ENCODE measurements at places on chromosomes 3 and 15. TPM values are rescaled to one million over a fixed set of nuclear protein-coding genes. Genes with fewer than 3 reads are reported as not detected.

ZNF80 gene
- not detected for total RNA-seq

SLC28A2 gene
- total RNA-seq, result not detected

CERS3 gene
- not detected for total RNA-seq

PLSCR5 gene
- not detected for total RNA-seq

XCR1 gene
- total RNA-seq, result not detected

ARHGAP31 gene
- 7.8 TPM for total RNA-seq

TRIM42 gene
- not detected for total RNA-seq

WNT5A gene
- total RNA-seq, result 21.8 TPM

- peak; percentile 33 for DNase-seq
These were observed 35.6 kb upstream of the RHCG start for GRCh38 chr15:89531796-89532537.

GRCh38 chr3:79204351-79204750 lies 563.4 kb downstream of the ROBO1 start:
- no peak for DNase-seq

GRCh38 chr3:128275316-128276145 lies 122.2 kb downstream of the EEFSEC start:
- DNase-seq, result no peak

DNA sequence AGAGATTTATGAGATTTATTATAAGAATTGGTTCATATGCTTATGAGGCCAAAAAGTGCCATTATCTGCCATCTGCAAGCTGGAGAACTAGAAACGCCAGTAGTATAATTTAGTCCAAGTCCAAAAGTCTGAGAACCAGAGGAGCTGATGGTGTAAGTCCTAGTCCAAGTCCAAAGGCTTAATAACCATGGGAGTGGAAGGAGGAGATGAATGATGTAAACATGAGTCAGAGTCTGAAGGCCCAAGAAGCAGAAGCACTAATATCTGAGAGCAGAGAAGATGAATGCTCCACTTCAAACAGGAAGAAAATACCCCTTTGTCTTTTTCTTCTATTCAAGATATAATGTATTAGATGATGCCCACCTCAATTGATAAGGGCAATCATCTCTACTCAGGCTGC lies 185.7 kb downstream of the CGGBP1 start:
- DNase-seq, result peak; percentile 60

- DNase-seq, result no peak
These were observed 545.5 kb downstream of the NAALADL2 start for GRCh38 chr3:175404621-175405020.

DNA sequence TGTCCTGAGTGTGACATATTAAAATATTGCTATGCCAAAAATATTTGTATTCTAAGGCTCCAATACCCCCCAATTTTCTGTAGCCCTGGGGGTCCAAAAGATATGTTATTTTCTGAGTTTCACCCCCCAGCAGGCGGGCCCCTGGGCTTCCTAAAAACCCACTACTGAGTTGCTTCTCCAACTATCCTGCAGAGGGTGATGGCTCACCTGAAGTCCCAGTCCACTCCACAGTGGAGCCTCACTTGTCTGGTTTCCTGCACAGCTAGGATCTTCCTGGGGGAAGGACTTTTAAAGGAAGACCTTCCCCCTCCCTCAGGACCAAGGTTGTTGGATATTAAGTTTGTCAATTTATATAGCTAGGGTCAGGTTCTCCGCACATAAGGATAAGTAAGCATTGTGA lies 1181.4 kb downstream of the ROBO2 start:
- peak; percentile 26 for DNase-seq

- DNase-seq, result no peak
These were observed 159.1 kb upstream of the PDZRN3 start for GRCh38 chr3:73783811-73784210.

DNA sequence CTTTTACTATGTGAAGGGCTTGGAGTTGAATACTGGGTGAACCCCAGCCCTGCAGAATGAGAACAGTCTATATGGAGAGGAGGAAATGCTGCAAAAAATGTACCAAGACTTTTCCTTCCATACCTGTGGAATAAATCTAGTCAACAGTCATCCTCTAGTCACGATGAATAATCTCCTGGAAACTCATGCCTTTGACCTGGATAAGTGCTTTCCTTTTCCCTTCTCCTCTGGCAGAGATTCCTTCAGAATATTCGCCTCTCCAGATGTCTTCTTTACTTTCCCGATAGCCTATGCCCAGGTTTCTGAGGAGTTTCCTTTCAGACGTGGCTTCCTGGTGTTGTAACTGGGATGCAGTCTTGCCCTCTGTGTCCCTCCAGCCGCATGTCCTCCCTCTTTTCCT lies 28.1 kb downstream of the CCNL1 start:
- DNase-seq, result peak; percentile 93

GRCh38 chr3:126672741-126673140 lies 17.8 kb upstream of the TXNRD3 start:
- DNase-seq, result no peak

GRCh38 chr3:76547674-76548073 lies 492.2 kb upstream of the ROBO2 start:
- no peak for DNase-seq

- no peak for DNase-seq
These were observed 449.9 kb upstream of the NR2F2 start for GRCh38 chr15:95880630-95881029.

DNA sequence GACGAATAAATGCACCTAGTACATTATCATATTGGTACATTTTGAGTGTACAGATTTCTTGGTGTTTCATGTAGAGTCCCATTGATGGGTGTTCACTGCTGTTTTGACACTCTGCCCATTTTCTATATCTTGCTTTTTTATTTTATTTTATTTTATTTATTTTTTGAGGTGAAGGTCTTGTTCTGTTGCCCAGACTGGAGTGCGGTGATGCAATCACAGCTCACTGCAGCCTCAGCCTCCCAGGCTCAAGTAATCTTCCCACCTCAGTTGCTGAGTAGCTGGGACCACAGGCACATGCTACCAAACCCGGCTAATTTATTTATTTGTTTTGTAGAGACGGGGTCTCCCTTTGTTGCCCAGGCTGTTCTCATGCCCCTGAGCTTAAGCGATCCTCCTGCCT lies 44.2 kb downstream of the DNAJC13 start:
- no peak for DNase-seq

GRCh38 chr15:33584797-33585196 lies 274.0 kb downstream of the RYR3 start:
- DNase-seq, result peak; percentile 69

- peak; percentile 77 for DNase-seq
These were observed 141.4 kb downstream of the TGFBR2 start for GRCh38 chr3:30747771-30748281.

- DNase-seq, result no peak
These were observed 131.0 kb upstream of the TPRG1 start for GRCh38 chr3:189040656-189041335.

GRCh38 chr15:57031082-57031481 lies 112.6 kb downstream of the TCF12 start:
- no peak for DNase-seq

DNA sequence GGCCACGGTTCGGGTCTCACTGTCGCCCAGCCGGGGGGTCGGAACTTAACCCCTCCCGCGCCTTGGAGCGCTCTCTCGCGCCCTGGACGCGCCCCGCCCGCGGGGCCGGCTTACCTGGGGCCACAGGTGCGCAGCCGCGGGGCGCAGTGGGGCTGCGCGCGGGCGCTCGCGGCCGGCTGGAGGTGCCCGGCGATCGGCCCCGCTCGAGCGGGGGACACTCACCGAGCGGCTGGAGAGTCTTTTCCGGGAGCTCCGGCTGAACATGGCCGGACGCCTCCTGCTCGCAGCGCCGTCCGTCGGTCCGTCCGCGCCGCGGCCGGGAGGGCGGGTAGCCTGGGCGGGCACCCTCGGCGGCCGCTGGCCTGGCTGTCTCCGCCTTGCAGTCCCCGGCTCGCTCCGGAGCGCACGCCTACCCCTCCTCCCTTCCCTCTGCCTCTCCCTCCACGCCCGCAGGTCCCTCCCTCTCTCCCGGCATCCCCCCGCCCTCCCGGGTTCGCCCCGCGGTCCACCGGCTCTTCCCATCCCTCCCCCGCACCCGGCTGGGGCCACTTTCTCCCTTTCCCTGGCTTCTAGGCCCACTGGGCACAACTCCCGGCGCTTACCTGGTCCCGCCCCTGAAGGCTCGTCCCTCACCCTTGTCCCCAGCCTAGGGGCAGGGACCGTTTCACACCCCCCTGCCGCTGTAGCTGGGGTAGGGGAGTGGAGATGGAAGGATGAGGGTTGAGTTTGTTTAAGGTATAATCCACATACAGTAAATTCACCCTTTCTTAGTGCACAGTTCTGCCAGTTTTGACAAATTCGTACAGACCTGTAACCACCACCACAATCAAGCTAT lies 220.1 kb upstream of the PRICKLE2 start:
- DNase-seq, result no peak

DNA sequence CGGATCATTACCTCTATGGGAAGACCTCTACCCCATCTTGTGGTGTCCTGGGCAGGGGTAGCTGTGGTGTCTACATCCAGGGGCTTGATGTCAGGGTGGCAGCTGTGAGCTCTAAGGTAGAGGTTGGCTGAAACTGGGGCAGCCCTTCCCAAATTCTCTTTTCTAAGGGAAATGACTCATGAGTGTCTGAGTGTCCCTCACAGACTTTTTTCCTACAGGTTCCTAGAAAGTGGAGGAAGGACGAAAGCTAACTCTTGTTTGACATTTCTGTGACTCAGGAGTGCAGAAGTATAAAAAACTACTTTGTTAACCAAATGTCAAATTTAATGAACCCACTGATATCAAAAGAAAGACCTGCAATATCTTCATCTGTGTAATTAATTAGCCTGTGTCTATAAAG lies 481.5 kb downstream of the PDCD6IP start:
- no peak for DNase-seq

GRCh38 chr3:136070953-136071949 lies 105.7 kb downstream of the PPP2R3A start:
- DNase-seq, result peak; percentile 19

DNA sequence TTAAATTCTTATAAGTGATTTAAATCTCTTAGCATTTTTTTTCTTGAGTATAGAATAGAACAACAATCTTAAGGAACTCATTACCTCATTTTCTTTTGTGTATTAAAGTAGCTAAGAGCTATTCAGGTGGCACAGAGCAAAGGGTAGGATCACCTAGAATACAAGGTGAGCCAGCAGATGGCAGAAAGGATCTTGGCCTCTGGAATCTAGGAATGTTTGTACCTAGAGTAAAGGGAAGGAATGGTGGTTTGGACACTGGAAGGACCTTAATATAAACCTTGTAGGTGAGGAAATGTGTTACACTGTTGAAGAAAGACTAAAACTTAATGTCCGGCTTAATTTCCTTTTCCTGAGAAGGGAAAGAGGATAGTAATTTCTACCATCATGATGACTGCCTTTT lies 89.0 kb downstream of the GHSR start:
- no peak for DNase-seq

- no peak for DNase-seq
These were observed 164.1 kb downstream of the ARRDC4 start for GRCh38 chr15:98124581-98124980.

- no peak for DNase-seq
These were observed 49.2 kb upstream of the LRRFIP2 start for GRCh38 chr3:37223576-37223975.

- peak; percentile 59 for DNase-seq
These were observed 539.5 kb upstream of the AGTR1 start for GRCh38 chr3:148158210-148158609.

DNA sequence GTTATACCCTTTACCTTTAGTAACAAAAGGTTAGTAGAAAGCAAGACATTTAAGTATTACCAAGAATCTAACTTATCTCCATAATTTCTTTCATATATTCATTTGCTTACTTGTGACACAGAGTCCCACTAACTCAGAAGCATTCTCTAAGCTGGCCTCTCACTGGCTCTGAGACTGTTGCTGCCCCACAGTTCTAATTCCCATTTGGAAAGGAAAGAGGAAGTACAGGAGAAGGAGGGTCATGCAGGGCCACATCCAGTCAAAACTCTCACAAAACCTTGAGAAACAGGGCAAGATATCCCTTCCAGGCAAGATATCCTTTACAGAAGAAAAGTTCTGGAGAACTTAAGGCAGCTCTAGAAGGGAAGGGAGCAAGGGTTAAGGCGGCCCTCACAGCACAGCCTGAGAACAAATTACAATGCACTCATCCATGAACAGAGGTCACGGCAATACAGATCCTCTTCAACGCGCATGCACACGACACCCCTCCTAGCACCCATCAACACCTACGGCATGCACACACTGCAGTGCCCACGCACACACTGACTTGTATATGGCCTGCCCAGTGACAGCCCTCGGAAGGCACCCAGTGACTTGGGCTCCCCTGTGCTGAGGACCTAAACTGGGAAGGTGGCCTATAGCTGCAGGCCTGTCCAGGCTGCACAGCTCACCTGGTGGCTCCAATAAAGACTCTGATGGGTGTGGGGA lies 13.0 kb upstream of the MYO5C start:
- DNase-seq, result no peak

- peak; percentile 4 for DNase-seq
These were observed 773.1 kb downstream of the AGBL1 start for GRCh38 chr15:86852741-86853140.
